ENCODE measurements at places on chromosomes 2 and 18. TPM values are rescaled to one million over a fixed set of nuclear protein-coding genes. Genes with fewer than 3 reads are reported as not detected.

Gene MROH2A
- not detected for total RNA-seq

GRCh38 chr2:85799215-85799956 lies 45.6 kb downstream of the ATOH8 start:
- peak; percentile 51 for DNase-seq

DNA sequence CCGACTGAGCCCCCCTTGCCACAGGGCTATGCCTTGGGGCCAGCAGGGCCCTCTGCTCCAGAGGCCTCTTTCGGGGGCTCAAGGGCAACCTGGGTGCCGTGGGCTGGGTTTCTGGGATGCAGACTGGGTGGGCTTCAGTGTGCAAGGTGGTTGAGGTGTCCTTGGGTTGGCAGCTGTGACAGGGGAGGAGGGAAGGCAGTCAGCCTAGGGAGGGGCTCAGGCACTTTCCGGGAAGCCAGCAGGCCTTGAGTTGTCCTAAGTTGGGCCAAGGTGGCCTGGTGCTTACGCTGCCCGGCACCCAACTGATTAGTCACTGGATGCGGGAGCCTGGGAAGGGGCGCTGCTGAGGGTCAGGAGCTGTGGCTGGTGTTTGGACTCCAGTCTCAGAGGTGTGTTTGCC lies 199.5 kb downstream of the TWIST2 start:
- no peak for DNase-seq

Gene SPDYA
- 0.10 TPM for total RNA-seq

DNA sequence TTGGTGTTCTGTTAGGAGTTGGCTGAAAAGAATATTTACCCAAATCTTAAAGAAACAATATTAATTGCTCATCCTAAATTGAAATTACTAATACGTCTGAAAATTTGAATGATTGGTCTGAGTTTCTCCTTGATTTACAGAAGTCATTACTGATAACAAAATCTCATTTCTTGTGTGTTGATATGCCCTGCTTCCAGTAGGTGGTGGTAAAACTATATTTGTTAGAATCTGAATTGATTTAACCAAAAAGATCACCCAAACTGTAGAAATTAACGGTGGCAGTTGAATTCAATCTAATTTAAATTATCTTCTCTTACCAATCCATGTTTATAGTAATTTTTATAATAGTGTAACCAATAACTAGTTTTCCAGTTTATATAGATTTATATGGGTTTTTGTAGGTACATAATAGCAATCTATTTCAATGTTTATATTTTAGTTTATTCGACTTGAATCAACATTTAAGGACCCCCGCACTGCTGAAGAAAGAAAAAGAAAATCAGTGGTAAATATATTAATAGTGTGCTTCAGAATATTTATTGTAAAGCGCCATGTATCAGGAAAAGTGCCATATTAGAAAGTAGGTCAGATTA lies 38.3 kb downstream of the PAPOLG start:
- DNase-seq, result no peak

DNA sequence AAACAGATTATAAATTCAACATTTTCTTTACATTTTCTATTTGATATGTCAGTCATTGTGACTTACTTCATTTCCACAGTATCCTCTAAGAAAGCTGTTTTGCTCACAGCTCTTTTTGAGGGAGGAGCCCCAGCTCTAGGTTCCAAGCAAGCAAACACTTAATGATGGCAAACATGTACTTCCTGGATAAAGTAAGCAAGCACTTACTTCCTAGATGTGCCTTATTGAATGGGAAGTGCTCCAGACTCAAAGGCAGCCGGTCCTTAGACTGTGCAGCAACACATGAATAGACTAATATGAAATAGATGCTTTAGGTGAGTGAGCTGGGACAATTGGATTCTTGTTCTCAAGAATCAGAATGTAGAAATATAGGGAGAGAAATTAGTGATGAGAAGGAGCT lies 2149.8 kb upstream of the PIK3C3 start:
- no peak for DNase-seq

Gene ELAC1
- 16.2 TPM for total RNA-seq

Gene PER2
- 1.0 TPM for total RNA-seq

DNA sequence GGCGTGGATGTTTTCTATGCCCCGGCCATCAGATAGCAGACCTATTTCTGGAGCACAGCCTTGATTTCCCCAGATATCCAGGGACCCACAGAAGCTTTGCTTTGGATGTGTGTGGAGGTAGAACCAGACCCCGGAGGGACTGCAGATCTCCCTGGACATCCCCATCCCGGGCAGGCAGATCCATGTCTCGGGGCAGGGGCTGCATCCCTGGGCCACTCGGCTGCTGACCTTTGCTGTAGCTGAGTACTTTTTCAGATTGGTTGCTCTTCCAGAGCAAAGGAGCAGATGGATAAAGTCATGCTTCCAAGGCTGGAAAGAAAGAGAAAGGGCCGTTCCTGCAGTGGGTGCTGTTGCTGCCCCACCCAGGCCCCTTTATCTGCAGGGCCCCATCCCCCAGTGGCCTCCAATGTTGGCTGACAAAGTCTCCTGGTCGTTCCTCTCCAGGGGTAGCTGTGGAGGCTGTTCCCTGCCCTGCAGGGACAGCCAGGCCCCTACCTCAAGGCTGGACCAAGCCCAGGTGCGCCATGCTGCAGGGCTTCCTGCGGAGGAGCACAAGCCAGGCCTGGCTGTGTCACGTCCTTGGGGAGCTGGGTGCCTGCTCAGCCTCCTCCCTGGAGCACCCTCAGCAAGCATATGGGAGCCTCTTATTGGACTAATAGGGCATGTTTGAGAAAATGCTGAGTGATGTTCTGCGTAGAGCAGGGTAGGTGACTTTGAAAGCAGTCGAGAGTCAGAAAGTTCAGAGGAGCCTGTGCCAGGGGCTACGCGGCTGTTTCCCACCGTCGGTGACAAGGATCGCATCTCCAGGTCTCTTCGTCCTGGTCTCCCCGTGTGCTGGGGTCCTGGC lies 68.4 kb downstream of the TPO start:
- no peak for DNase-seq

GRCh38 chr2:27209621-27210401 lies 2.0 kb upstream of the ATRAID start:
- DNase-seq, result no peak

Gene MZT2B
- total RNA-seq, result 444 TPM

DNA sequence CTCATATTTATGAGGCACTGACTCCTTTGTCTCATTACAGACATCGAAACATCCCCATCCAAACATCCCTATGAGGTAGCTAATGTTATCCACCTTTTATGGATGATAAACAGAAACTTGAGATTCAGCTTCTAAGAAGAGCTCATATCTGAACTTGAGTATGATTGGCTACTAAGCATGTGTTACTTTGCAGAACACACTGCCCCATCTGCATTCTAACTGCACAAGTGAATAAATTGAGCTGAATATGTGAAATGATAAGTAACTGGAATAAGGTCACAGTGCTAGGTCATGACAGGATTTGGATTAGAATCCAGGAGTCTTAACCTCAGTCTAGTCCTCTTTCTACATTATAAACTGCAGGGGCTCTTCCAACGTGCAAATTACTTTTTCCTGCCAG lies 172.7 kb downstream of the SETBP1 start:
- no peak for DNase-seq

Gene IFT172
- 13.9 TPM for total RNA-seq

Gene PROM2
- total RNA-seq, result 0.43 TPM

Gene SLC16A14
- 5.5 TPM for total RNA-seq

Gene PPP1R1C
- not detected for total RNA-seq

- no peak for DNase-seq
Observed at GRCh38 chr2:237202288-237203030, 116.8 kb downstream of the COPS8 start.

GRCh38 chr2:222523783-222524544 lies 99.6 kb downstream of the SGPP2 start:
- no peak for DNase-seq

DNA sequence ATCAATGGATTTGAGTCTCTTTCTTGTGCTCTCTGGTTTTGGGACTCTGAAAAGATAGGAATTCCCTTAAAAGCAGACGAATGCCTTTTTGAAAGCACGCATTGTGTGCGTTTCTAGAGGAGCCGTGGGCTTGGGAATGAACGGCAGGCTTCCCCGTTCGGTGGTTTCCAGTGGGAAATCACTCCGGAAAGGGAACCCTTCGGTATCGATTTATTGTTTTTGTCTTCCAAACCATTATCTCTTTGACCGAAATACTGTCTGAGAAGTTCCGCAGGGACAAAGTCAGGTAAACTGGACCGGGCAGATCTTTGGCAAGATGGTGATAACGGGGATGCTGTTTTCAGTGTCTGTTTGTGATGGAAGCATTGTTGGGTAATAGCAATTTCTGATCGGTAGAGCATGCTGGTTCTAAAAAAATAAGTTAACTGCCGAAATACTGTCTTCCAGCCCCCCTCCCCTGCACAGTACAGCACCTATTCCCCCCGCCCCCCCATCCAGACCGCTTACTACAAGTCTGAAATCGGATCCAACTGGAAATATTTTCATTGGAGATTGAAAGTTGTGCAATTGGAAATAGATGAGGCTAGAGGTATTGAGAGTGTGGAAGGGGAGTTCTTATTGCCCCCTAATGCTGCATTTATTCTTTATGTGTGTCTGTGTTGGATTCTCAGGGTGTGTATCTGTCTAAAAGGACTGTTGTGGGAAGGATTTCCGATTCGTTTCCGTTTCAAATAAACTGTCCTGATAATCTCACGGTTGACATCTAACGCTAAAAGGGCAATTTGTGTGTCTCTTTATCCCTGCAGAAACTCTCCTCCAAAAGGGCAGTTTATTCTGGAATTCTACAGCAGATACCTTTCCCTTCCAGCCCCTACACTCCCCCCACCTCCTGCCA lies 635 bp downstream of the SETBP1 start:
- DNase-seq, result no peak

Gene MYO7B
- total RNA-seq, result not detected

Gene CD28
- not detected for total RNA-seq

Gene MEP1B
- total RNA-seq, result 0.17 TPM

DNA sequence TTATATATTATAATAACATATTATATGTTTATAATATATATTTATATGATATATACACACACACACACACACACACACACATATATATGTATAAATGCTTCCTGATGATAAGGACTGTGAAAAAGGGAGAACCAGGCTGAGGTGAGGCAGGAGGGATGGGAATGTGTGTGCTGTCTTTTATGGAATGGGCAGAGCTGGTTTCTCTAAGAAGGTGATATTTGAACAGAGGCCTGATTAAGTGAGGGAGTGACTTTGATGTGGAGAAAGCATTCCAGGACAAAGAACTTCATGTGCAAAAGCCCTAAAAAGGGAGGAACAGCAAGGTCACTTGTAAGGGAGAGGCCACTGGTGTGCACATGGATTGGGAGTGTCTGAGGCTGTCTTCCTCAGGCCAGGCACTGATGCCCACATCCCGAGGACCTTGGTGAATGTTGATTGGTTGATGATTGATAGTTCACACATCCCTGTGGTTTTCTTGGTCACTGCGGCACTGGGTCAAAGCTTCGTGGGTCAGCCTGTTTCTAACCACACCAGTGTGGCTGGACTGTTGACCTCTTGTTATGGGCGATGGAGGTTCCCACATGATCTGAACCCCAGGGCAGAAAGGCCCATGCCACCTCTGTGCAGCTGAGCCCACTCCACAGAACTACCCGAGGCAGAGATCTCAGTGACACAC lies 196.9 kb downstream of the MYCN start:
- no peak for DNase-seq

Gene CFAP210
- total RNA-seq, result not detected

DNA sequence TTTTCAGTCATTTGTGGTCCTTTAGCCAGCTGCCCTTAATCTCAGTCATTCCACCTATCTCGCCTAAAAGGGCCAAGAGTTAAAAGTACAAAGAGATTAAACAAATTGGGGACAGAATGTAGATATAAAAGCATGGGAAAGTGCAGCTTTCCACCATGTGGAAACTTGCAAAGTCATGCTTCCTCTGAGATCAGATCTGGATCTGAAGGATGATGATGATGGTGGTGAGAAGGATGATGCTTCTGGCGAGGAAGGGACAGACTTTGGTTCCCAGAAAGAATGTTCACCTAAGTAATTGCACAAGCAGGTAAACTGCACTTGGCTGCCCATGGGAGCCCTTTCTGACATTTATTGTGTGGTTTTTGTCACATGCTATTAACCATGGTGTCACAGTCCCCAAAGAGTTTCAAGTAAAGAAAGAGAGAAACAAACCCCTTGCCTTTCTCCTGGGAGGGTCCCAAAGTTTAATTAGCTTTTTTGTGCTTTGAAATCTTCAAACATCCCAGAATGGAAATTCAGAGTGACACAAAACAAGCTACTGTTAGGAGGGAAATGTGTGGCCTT lies 34.7 kb downstream of the KLF7 start:
- no peak for DNase-seq

GRCh38 chr2:166958986-166959481 lies 70.8 kb downstream of the XIRP2 start:
- DNase-seq, result no peak

- DNase-seq, result no peak
Observed at GRCh38 chr2:232495292-232495691, 7.7 kb upstream of the ECEL1 start.

Gene SLC66A3
- total RNA-seq, result 31.8 TPM

GRCh38 chr2:210493528-210493927 lies 17.0 kb upstream of the LANCL1 start:
- DNase-seq, result no peak

Gene TSPYL6
- total RNA-seq, result not detected

- no peak for DNase-seq
Observed at GRCh38 chr18:46859855-46860254, 57.5 kb downstream of the PIAS2 start.

Gene MFF
- total RNA-seq, result 196 TPM

- no peak for DNase-seq
Observed at GRCh38 chr2:69521747-69522146, 84.5 kb upstream of the NFU1 start.

Gene NBEAL1
- 2.7 TPM for total RNA-seq

- peak; percentile 18 for DNase-seq
Observed at GRCh38 chr2:58870704-58871103, 629.6 kb upstream of the FANCL start.

DNA sequence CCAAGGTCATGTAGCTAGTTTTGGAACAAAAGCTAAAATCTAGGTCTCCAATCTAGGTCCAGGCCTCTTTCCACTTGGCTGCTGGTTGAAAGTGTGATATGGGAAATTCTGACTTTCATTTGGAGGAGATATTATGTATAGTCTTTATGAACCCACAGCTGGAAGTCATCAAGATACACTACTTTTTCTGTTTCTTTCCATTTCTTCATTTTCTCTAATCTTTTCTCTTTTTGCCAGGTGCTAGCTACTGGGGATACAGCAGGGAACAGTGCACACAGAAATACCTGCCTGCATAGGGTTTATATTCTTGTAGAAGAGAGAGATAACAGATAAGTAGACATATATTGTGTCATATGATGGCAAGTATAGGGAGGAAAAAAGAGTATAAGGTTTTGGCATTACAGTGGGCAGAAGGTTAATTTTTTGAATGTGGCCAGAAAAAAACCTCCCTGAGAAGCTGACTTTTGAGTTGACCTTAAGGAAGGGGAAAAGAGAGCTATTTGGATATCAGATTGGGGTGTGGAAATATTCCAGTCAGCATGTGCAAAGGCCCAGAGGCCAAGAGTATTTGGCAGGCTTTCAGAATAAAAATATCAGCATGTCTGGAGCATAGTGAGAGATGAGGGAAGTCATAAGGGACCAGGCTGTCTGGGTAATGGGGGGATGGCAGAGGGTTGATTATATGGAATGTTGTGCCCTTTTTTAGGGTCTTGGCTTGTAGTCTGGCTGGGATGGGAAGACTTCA lies 15.6 kb downstream of the IL1R1 start:
- DNase-seq, result no peak

- peak; percentile 71 for DNase-seq
Observed at GRCh38 chr2:191691016-191691735, 13.2 kb downstream of the NABP1 start.

All from Caki2 (cell line).